ENCODE measurements at places on chromosomes 16 and 17.

GRCh38 chr16:72664056-72664508 is 383.8 kb downstream of the ZFHX3 start:
- no peak for DNase-seq

DNA sequence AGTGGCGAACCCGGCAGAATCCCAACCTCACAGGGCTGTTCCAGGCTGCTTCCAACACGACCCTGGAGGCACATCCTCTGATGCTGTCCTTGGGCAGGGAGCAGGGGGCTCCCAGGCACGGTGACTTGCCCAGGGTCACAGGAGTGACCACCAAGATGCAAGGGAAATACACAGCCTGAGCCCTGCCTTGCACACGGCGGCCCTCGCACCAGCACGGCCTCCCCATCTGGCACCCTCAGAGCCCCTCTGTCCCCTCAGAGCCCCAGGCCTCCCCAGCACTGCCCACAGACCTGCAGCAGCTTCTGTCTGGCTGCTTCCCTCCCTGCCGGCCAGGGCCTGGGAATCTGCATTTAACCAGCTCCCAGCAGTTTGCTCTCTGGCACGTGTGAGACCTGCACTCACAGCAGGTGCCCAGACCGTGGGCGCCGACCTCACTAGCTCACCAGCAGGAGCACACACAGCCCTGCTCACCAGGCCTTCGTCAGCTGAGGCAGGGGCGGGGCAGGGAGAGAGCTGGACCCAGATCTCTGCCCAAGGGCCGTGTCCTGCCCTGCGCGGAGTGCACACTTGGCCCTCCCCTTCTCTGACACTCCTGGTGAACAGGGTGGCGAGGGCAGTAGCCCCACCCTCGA is 29.7 kb upstream of the ZC3H18 start:
- DNase-seq: no peak

GRCh38 chr17:4409659-4410058 is 24.1 kb upstream of the SPNS3 start:
- peak; percentile 12 for DNase-seq

DNA sequence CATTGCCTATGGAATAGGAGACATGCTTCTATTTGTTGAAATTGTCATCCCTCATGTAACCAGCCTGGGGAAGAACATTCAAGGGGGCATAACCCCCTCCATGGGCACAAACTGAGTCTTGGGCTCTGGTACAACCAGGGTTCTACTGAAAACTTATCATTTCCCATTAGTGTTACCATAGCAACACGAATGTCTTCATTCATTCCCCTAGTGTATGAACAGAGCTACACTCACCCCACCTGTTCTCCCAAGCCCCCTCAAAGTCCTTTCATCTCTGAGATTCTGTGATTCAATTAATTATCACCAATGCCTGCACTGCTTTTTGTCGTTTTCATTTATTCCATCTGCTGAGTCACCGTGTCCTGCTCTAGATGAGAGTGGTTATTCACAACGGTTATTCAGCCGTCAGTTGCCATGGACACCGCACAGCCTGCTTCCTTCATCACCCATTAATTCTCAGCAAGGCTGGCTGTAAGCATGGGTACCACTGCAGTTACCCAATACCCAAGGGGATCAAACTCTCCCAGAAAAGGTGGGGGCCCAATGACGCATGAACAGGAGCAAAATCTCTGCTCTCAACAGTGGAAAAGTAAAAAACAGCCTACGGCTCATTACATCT is 1.6 kb upstream of the GAST start:
- no peak for DNase-seq

GRCh38 chr16:28534542-28535373 is 4.0 kb downstream of the NUPR1 start:
- peak; percentile 9 for DNase-seq

GRCh38 chr17:8697323-8697741 is 47.3 kb downstream of the CCDC42 start:
- peak; percentile 97 for DNase-seq

DNA sequence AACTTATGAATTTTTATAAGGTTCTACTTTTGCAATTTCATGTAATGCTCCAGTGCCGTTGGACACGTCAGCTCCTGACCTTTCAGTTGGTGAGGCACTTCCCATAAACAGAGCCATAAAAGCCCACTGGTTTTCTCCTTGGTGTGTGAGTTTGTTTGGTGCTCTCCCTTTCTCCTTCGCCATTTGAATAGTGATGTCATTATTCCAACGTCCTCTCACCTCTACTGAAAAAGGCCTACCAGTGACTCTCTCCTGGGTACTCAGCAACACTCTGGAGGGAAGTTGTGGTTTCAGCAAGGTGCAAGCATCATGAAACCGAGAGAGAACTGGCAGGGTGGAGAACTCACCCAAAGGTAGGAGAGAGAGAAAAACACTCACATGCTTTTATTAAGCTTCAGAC is 29.6 kb upstream of the HNF1B start:
- no peak for DNase-seq

DNA sequence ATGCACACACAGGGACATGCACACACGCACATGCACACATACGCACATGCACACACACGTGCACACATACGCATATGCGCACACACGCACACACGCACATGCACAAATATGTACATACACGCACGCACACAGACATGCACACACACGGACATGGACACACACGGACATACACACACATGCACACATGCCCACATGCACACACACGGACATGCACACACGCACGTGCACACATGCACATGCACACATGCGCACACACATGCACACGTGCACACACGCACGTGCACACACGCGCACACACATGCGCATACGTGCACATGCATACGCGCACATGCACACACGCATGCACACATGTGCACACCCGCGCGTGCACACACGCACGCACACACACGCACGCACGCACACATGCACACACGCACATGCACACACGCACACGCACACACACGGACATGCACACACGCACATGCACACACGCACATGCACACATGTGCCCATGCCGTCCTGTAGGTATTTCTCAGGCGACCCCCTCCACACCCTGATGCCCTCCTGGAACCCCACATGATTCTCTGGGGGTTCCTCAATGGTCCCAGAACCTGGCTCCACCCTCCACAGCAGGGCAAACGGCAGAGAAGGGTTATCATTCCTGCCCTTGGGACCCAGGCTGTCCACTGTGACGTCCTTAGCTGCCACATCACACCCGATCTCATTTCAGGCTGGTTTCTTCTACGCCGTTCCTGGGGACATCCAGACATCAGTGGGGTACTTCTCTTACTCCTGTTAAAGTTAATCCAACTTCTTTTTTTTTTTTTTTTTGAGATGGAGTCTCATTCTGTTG is 9.6 kb upstream of the RBFOX3 start:
- DNase-seq: no peak

DNA sequence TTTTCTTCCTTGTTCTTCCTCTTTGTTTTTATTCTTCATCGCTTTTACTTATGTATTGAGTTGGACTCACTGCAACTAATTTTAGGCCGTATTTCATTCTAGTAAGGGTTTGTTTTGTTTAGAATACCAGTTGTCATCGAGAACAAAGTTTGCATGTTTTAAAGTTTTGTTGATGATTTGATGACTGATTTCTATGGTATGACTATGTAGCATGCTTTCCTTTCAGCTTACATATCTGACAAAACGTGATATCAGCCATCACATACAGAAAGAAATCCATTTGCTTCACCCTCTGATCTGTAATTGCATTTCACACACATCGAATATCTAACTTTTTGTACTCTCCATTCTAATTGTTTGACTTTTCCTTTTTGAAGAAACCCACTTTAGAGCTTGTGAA is 4.0 kb downstream of the PRKCA start:
- DNase-seq: peak; percentile 46

GRCh38 chr16:84408856-84409255 is 40.5 kb downstream of the ATP2C2 start:
- DNase-seq: no peak

GRCh38 chr16:9344508-9344907 is 253.1 kb downstream of the HAPSTR1 start:
- DNase-seq: no peak

DNA sequence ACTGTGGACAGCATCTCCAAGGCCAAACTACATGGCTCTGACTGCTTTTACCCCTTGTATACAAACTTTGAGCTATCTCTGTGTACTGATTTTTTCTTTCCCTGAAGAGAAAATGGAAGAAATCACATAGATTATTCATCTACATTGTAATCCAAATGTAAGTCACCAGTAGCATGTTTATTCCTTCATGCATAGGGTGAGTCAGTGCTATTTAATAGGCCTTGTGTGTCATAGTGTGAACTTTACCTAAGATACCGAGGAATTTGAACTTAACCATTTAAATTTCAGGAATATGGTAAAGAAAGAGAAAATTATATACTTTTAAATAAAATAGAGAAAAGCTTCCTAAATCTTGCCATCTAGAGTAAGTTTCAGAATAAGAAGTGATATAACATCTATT is 16.5 kb downstream of the PHKB start:
- no peak for DNase-seq

GRCh38 chr16:79069633-79070032 is 530.9 kb downstream of the MAF start:
- DNase-seq: no peak

GRCh38 chr16:56734429-56734828 is 4.5 kb downstream of the NUP93 start:
- no peak for DNase-seq

DNA sequence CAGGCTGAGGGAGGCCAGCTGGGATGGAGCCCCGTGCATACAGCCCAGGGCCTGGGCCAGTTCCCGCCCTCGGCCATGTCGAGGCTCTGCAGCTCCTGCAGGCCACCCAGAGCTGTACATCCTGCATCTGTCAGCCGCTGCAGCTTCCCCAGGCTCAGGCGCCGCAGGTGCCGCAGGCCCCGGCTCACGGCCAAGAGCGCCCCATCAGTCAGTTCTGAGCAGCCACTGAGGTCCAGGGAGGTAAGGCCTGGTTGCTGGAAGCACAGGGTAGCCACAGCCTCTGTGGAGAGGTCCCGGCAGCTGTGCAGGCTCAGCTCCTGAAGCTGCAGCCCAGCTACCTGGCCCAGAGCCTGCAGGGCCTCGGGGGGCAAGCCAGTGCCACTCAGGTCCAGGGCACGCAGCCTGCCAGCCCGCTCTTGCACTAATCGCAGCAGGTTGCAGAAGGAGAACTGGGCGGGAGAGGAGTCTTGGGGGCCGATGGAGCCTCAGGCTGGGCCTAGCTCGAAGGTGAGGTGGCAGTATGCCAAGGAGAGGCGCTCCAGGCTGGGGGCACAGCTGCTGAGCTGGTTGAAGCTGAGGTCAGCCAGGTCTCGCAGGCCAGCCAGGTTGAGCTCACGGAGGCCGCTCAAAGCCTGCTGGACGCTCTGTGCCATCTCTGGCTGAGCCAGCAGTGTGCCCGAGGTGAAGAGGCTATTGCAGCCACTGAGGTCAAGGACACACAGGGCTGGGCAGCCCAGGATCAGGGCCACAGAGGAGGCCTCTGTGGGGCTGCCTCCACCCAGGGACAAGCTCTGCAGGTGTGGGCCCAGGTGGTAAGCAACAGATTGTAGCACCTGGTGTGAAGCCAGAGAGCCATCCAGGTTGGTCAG is 11.4 kb downstream of the ELMO3 start:
- DNase-seq: no peak

DNA sequence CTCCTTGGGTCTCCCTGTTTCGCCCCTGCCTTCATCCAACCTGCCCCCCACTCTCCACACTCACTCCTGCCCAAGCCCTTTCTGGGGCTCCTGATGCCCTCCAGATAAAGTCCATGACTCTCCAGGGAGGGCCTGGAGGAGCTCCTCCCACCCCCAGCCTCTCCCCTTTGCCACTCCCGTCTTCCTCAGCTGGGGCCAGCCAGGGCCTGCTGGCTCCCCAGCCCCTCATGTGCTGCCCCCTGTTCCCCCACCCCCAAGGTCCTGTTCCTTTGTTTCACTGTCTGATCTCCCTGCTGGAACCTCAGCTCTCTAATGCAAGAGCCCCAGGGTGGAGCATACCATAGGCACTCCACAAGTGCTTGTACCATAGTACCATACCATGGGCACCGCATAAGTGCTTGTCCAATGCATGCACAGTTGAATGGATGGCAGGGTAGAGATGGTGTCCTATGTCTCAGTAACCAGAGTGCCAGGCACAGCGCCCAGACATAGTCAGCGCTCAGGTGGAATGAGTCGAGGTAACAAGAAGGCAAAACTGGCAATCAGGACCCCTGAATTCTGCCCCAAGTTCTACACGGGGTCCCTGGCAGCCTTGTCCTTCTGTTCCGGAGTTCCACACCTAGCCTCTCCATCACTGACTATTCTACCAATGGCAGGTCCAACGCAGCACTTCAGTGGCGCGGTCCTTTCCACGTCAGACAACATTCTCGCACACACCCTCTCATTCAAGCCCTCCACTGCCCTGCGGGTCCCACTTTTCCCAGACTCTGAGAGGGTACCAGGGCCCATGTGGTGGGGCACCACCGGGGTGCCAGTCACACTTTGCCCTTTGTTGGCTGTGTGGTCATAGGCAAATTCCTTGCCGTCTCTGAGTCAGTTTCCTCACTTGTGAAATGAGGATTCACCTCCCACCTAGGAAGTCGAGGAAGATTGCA is 1.4 kb downstream of the PLCD3 start:
- no peak for DNase-seq

- no peak for DNase-seq
Measured at GRCh38 chr17:81144423-81144781, 20.9 kb upstream of the PVALEF start.

DNA sequence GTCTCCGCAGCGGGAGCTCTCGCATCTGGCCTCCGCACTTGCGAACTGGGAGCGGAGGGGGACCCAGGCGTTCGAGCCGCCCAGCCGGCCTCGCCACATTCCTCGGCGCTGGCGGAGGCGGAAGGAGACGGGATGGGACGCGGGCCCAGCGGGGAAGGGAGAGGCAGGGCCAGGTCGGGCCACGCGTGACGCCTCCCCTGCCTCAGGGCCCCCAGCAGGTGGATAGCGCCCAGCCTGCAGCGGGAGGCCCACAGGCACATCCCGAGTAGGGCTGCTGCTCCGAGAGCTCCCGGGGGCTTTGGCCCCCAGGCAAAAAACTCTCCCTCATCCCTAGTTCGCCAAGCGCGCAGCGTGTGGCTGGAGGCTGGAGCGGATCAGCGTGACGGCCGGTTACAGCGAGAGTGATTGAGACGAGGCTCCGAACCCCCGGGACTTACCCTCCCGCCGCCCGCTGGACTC is 800 bp downstream of the PLEKHH3 start:
- no peak for DNase-seq

GRCh38 chr16:73031155-73031866 is 16.6 kb downstream of the ZFHX3 start:
- no peak for DNase-seq

- no peak for DNase-seq
Measured at GRCh38 chr17:67050471-67051154, 6.3 kb downstream of the CACNG1 start.

- no peak for DNase-seq
Measured at GRCh38 chr17:67113486-67113885, 69.1 kb downstream of the CACNG1 start.

GRCh38 chr16:66091471-66091891 is 275.0 kb upstream of the CDH5 start:
- peak; percentile 85 for DNase-seq

Data from fibroblast of skin of left biceps (primary cell).